Body of pancreas (tissue), 4 donors: ENCODE measurements at places on chromosomes 5 and 9. TPM values are rescaled to one million over a fixed set of nuclear protein-coding genes. Genes with fewer than 3 reads are reported as not detected.
A peak's percentile ranks its signal among the peaks of the same experiment; 100 is the strongest.

- no peak for DNase-seq
Observed at GRCh38 chr9:133915534-133916158, 76.5 kb downstream of the VAV2 start.

GRCh38 chr5:111779922-111780292, 22.9 kb upstream of the NREP start:
- no peak for DNase-seq

GRCh38 chr9:109989296-109989695, 209.3 kb downstream of the PALM2AKAP2 start:
- DNase-seq: no peak

- no peak for DNase-seq
Observed at GRCh38 chr5:72020161-72020983, 86.9 kb upstream of the MAP1B start.

- DNase-seq: no peak
Observed at GRCh38 chr5:122921826-122922225, 76.4 kb downstream of the SNX24 start.

GRCh38 chr5:61087921-61088320, 74.3 kb downstream of the SMIM15 start:
- DNase-seq: no peak

- DNase-seq: no peak
Observed at GRCh38 chr5:150297934-150298595, 4.6 kb downstream of the ARSI start.

DNA sequence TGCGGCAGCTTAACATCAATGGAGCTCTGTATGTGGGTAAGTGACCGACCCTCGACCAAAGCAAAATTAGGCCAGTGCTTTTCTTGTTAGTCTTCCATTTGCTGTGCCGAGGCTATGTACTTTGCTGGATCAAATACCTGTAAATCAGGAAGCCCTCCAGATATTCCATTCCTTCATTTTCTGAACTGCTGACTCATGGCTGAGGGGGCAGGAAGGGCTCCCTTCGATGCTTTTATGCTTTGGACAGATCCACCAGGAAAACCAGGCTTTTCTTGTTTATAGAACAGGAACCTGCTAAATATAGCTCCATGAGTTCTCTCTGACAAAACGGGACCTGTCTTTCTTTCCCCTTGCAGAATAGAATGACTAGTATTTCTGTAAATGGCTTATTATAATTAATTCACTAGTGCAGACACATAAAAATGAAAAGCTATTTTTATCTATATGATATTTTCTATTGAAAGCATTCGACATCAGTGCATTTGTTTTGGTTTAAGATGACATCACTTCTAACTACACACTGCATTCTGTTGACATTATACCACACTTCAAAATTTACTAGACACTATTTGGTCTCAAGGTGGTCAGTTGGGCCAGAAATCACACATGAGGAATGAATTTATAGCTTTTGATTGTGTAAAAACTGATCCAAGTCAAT, 93.3 kb downstream of the LIFR start:
- DNase-seq: no peak

DNA sequence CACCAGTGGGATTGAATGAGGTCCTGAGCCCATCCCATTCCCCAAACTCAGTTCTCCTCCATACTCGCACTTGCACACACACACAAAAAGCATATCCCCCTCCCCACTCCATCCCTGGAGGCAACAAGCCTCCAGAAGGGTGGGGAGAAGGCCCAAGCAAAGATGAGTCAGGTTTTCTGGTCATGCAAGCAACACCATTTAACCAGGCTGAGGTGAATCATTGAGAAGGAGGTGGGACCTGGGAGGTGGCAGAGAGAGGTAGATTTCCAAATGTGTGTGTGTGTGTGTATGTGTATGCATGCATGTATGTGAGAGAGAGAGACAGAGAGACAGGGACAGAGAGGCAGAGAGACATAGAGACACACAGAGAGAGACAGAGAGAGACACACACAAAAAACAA, 185.2 kb upstream of the TRIM32 start:
- no peak for DNase-seq

DNA sequence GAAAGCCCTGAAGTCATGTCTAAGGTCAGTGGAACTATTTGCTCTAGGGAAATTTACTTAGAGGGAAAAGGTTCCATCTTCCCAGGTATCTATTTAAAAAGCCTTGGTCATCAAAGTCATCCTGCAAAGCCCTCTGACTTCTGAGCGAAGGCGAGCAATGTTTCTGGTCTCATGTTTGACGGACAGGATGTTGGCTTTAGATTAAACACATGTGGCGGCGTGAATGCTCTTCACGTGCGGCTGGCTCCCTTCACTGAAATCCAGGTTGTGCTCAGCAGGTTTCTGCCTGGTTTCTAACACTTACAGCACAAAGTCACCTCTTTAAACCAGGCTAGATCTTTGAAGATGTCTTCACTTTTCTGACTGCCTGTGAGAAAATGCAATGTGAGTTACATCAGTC, 5.7 kb upstream of the ZBTB34 start:
- DNase-seq: peak; percentile 32

NPR3 gene
- 4.7 TPM for total RNA-seq

SUB1 gene
- total RNA-seq: 30.1 TPM

LSM11 gene
- total RNA-seq: 3.6 TPM

TMEM232 gene
- 1.3 TPM for total RNA-seq
